ENCODE measurements at places on chromosomes 6 and 20.
A peak's percentile ranks its signal among the peaks of the same experiment; 100 is the strongest.

DNA sequence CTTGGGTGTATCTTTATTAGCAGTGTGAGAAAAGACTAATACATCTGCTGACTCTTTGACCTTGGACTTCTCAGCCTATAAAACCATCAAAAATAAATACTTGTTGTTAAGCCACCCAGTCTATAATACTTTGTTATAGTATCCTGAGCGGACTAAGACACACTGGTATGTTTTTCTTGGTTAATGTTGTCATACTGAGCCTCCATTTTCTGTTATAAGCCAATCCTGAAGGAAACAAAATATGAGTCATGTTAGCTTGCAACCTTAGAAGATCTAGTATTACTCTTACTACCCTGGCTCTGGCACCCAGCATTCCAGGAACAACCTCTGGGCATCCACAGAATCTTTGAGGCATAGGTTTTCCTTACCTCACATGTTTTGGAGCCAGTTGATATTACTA is 307.2 kb downstream of the FRK start:
- no peak for DNase-seq

DNA sequence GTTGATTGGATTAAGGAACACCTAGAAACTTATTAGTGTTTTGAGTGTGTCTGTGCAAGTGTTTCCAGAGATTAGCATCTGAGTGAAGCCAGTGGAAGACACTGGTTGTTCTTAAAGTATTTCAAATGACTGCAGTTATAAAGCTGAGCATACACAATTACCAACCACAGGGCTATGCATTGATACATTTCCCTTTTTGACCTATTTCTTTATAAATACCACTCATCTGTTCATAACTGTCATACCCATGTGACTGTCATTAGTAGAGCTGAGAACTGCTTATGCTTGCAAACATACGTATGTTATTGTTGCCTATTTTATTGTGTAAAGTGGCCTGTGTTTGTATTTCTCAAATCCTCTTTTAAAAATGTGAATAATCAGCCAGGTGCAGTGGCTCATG is 15.3 kb upstream of the ZC3H12D start:
- no peak for DNase-seq

DNA sequence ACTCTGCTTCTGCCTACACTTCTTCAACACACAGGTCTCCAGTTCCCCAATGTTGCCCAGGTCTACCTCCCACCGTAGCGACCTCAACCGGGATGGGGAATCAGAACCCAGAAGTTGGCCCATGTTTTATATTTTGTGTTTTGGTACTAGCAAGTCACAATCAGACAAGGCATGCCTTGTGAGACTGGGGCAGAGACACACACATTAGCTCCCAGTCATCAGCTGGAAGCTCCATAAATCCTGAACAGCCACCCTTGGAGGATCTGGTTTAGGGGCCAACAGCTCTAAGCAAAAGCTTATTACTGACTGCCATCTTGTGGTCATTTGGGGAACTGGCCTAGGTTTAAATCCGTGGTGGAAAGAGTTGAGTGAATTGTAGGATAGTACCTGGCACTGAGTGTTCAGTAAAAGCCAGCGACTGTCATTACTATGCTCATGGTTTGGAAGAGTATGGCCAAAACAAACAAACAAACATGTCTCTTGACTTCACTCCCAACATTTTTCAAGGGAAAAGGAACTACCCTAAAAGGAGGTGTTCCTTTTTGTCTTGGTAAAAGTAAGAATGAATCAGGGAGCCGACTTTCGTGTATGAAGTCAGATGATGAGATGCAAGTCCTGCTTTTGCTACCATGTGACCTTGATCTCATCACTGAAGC is 40.5 kb downstream of the PIM1 start:
- peak; percentile 66 for DNase-seq

DNA sequence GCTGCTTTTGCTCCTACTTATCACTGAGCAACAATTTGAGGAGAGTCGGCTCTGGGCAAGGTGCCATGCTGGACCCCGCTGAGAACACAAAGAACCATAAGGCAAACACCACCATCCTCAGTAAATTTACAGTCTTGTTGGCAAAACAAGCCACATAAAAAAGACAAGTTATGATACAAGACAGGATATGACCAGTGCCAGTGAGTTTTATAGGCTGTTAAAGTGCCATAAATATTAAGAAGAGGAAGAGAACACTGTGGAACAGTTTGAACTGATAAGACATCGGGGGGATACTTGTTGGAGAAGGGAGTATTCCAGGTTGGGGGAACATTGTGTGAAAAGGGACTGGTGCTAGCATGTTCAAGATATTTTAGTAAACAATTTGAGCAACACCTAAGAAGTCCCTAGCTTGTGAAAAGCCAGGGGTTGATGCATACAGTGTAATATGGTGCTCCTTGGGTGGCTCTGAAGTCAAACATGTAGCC is 25.3 kb upstream of the RIPOR2 start:
- DNase-seq, result no peak

DNA sequence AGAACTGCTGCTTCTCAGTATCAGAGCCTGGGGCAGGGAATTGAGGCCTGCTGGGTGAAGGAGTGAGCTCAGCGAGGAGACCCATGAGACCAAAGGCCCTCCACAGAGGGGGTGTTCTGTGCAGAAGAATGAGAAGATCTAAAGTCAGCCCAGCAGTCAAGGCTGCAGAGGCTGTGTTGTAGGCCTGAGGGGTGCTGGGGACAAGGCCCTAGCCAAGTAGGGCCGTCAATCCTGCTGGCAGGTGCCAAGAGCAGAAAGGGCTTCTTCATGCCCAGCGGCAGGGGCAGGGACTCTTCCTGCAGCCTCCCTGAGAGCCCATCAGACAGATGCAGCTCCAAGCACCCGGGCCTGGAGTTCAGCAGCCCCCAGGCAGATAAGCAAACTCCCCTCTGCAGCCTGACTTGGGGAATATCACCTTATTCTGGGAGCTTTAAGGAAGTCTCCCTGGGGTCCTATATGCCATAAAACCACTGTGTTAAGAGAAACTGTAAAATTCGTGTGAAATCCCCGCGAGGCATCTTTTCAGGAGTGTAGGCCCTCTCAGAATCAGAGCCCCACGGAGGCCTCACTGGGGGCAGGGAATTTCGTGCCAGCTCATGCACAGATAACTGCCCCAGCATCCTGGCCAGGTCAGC is 9.0 kb downstream of the CCDC167 start:
- DNase-seq, result no peak

DNA sequence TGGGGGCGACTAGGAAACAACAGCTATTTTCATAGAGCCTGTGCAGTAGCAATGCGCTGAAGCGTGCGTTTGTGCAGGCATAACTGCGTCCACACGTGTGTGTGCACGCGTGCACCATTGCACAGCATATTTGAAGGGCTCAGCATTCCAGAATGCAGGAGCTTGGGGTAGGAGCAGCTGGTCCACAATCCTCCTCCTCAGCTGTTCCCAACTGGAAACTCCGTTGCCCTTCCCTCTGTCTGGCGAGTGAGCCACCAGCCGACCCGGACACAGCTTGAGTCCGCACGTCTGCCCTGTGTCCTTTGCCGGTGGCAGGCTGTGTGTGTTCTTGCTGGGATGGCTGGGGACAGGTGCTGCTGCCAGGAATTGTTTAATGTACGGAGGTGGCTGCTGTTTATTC is 110.2 kb downstream of the SASH1 start:
- DNase-seq, result no peak

- DNase-seq, result no peak
Measured at GRCh38 chr20:2749951-2750490, 50.4 kb downstream of the CPXM1 start.

GRCh38 chr6:148364056-148364824 is 21.6 kb downstream of the SASH1 start:
- DNase-seq, result no peak
